ENCODE measurements at places on chromosomes 13 and 19. TPM values are rescaled to one million over a fixed set of nuclear protein-coding genes. Genes with fewer than 3 reads are reported as not detected.

CTXN1 gene
- total RNA-seq = 0.50 TPM

SBSN gene
- not detected for total RNA-seq

NACC1 gene
- total RNA-seq = 117 TPM

PAF1 gene
- 49.5 TPM for total RNA-seq

NKPD1 gene
- 0.09 TPM for total RNA-seq

GFY gene
- not detected for total RNA-seq

ZNF790 gene
- total RNA-seq = 4.6 TPM

CACNG8 gene
- total RNA-seq = not detected

MATK gene
- total RNA-seq = 27.5 TPM

NUFIP1 gene
- 9.5 TPM for total RNA-seq

GAPDHS gene
- not detected for total RNA-seq

CPT1C gene
- 2.9 TPM for total RNA-seq

CYP4F2 gene
- not detected for total RNA-seq

ZNF560 gene
- total RNA-seq = not detected

CEBPG gene
- total RNA-seq = 26.5 TPM

OR2Z1 gene
- not detected for total RNA-seq

NFIX gene
- 2.7 TPM for total RNA-seq

PRR22 gene
- total RNA-seq = 5.7 TPM

ZNF793 gene
- 0.66 TPM for total RNA-seq

FCAR gene
- not detected for total RNA-seq

CEACAM4 gene
- total RNA-seq = not detected

TMTC4 gene
- total RNA-seq = 19.2 TPM
